Activated naive CD4-positive, alpha-beta T cell treated with anti-CD3 and anti-CD28 coated beads, Interleukin-2, amount 50 U/mL, for 72 hours (primary cell): ENCODE measurements at places on chromosomes 2 and 18. TPM values are rescaled to one million over a fixed set of nuclear protein-coding genes. Genes with fewer than 3 reads are reported as not detected.
A peak's percentile ranks its signal among the peaks of the same experiment; 100 is the strongest.

GRCh38 chr2:19868701-19869580, 32.8 kb downstream of the TTC32 start:
- DNase-seq, result peak; percentile 64

DNA sequence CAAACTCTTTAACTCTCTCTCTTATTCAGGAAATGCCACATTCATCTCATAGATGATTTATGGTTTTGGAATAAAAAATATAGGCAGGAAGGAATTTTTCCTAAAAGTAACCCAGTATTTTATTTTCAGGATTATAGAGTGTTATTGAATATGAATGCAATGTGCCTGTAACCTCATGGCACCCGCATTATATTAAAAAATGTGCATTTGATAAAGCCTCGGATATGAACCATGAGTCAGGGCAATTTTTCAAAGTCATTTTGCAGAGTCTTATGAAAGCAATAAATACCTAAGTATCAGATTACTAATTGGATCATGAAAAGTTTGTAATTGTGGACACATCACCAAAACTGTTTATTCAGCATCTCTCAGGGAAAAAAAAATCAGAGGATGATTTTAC, 573.8 kb downstream of the TSN start:
- no peak for DNase-seq

DNA sequence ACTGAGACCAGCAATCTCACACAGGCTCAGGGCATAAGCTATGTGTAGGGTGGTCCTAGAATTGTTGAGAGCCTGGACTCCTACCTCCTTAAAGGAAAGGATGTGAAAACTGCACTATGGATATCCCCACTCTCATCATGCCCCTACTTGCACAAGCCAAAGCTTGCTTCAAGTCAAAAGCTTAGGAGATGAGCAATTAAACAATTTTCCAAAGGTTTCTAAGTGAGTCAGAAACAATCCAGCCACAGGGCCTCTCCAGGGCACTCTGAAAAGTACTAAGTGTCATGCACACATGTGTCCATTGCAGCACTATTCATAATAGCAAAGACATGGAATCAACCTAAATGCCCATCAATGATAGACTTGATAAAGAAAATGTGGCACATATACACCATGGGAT, 215.4 kb downstream of the AFF3 start:
- DNase-seq, result no peak

DNA sequence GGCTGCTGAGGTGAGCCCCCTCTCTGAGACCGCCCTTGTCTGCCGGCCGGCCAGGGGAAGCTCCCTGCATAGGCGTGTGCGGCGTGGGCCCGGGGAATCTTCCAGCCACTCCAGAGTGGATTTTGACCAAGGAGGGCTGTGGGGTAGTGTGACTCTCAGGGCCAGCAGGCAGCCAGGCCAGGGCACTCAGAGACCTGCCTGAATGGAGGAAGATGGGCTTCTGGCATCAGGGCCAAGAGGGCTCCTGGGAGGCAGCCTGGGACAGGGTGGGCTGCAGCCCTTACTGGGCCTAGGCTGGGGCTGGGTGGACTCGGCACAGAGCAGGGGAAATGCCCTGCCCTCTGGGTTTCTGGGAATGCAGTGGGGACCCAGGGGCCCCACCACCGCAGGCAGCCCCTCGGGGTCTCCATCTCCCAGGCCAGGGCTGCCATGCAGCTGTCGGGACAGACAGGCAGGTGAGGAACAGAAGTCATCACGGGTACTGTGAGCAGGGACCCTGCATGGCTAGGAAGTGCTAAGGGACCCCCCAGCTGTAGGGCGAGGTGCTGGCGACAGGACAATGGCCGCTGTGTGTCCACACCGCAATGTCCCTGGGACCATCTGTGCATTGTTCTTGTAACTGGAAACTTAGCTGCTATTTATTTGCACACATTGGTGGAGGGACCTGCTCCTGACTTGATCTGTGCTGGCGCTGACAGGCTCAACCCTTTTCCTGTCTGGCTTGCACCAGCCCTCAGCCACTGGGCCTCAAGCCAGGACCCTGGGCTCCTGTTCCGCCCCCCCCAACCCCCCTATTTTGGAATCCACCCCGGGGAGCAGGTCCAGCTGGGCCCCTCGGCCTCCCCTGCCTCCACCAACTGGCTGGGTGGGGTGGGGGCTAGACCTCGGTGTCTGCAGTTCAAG, 4.1 kb downstream of the PDCD1 start:
- DNase-seq, result peak; percentile 51

- no peak for DNase-seq
Observed at GRCh38 chr2:189709501-189710221, 35.2 kb downstream of the ANKAR start.

ABCB11 gene
- not detected for total RNA-seq
